Stimulated activated CD4-positive, alpha-beta T cell treated with anti-CD3 and anti-CD28 coated beads, TNF-alpha, amount 100 ng/mL, for 48 hours (primary cell): ENCODE measurements at places on chromosomes 7 and 10.

GRCh38 chr10:44939691-44940401 is 19.8 kb upstream of the RASSF4 start:
- DNase-seq: no peak

- no peak for DNase-seq
Measured at GRCh38 chr7:47188653-47189315, 393.1 kb downstream of the TNS3 start.

GRCh38 chr10:73875139-73875475 is 752 bp upstream of the CAMK2G start:
- DNase-seq: no peak

GRCh38 chr10:124001391-124002148 is 91.8 kb downstream of the CHST15 start:
- DNase-seq: no peak

- DNase-seq: no peak
Measured at GRCh38 chr7:91549878-91550277, 285.6 kb downstream of the FZD1 start.

- DNase-seq: no peak
Measured at GRCh38 chr10:100888957-100889356, 23.8 kb upstream of the SLF2 start.

DNA sequence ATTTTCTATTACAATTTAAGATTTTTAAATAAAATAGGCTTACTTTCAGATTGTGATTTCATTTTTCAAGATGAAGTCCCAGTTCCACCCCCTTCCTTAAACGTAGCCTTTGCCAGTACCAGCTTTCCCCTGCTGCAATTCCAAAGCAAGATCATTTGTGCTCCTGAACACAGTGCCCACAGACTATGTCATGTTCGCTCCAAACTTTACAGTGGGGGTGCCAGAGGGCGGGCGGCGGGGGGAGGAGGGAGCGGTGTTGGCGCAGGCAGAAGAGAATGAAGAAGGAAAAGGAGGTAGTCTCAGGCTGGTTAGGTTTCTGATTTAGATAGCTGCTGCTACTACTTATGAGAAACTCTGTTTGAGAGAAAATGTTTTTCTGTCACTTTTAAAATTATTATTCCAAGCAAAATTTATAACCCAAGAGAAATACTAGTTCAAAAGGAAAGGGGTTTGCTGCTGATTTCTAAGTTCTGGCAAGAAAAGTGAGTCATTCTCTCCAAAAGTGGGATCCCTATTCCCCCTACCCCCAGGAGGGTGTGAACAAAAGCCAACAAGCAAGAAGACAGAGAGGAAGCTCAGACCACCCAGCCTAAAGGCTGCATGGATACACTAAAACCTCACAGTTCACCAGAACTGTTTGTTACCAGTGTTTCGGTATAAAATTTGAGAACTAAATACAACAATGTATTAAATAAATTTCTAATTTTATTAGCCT is 109.6 kb downstream of the SRPK2 start:
- no peak for DNase-seq

DNA sequence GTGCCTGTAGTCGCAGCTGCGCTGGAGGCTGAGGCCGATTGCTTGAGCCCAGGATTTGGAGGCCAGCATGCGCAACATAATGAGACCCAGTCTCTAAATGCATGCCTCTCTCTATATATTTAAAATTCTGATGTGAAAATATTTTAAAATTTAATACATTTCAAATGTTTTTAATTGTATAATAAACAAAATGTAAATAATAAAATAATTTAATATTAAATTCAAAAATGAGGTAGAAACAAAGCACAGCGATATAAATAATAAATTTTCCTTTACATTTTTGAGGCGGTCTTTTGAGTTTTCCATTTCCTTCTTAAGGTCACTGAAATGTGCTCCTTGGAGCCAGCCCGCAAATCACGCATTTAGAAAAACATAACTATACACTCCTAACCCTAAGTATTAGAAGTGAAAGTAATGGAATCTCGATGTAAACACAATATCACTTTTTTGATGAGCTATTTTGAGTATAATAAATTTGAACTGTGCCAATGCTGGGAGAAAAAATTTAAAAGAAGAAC is 523 bp upstream of the CDK1 start:
- no peak for DNase-seq

DNA sequence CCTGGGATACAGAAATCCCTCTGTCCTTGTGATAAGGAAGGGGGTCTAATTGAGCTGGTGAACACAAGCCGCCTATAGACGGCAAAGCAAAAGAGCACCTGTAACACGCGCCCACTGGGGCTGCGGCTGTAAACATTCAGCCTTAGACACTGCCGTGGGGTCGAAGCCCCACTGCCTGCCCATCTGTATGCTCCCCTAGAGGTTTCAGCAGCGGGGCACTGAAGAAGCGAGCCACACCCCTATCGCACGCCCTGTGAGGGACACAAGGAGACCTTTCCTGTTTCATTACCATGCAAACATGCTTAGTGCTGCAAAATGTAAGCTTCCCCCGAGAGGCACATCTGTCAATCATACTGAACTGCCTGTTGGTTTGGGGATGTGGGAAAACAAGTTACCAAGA is 82.1 kb downstream of the NRP1 start:
- DNase-seq: no peak

GRCh38 chr7:17672783-17673182 is 267.5 kb downstream of the SNX13 start:
- DNase-seq: no peak

- DNase-seq: no peak
Measured at GRCh38 chr7:139427788-139428187, 55.7 kb downstream of the KLRG2 start.

DNA sequence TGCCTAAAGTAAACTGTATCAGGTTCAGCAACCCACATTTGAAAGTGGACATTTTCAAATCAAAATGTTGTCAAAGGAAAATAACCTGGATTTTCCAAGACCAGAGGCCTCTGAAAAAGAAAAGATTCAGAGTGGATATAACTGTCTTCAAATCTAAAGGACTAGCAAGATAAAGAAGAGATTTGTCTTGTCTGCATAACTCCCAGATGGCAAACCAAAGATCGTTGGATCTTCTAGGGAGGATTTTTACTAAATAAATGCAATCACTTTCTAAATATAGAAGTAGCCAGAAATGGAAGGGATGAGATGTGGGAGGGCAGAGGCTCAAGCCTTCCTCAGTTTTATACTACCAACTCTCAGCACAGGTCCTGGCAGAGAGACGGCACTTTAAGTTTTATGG is 39.0 kb downstream of the CABCOCO1 start:
- DNase-seq: no peak

DNA sequence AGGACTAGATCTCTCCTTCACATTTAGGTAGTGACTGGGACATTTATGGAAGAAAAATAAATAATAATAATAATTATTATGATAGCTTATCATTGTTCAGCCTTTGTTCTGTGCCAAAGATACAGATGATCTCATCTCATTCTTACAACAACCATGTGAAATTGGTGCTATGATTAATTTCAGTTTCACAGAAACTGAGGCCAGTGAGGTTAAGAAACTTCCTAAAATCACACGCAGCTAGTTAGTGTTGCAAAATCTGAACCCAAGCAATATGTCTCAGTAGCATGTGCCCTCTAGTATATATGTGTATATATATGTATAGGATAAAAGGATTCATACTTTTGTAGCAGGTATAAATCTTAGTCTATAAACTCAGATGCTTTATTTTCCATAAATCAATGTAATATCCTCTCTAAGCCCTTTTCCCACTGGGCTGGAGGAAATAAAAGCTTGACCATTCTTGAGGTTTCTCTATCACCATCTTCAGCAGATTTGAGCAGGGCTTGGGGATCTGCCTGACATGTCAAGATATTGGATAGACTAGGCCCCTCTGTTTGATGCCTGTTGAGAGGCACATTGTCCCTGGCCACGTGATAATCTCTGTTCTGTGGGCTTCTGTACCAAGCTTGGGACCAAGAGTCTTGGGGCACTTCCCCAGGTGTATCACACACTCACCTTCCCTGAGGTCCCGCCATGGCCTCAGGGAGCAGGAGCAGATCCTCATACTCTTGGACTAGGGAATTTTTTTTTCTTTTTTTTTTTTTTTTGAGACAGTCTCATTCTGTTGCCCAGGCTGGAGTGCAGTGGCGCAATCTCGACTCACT is 172.6 kb upstream of the NRP1 start:
- DNase-seq: no peak

DNA sequence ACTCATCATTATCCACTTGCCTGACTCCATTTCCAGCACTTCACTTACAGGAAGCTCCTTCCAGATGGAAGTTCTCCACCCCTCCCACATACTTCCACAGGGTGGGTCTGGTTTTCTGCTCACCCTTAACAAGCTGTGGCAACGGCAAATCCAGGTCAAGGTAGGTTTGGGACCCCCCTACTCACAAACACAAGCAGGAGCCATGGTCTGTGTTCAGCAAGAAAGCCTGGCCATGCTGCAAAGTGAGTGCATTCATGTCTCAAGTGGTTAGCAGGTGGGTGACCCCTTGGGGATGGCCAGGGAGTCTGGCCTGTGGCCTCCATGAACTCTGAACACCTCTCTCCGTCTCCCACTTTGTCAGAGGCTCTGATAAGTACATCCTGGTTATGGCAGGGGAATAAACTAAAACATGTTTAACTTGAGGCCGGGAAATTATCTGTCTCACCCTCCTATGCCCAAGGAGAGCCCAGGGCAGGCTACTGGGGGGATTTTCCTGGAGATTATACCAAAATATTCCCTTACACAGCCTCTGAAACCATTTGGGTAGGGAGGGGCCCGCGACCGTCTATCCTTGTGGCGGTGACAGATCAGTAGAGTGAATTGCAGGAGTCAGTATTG is 844 bp downstream of the XPNPEP1 start:
- DNase-seq: no peak

DNA sequence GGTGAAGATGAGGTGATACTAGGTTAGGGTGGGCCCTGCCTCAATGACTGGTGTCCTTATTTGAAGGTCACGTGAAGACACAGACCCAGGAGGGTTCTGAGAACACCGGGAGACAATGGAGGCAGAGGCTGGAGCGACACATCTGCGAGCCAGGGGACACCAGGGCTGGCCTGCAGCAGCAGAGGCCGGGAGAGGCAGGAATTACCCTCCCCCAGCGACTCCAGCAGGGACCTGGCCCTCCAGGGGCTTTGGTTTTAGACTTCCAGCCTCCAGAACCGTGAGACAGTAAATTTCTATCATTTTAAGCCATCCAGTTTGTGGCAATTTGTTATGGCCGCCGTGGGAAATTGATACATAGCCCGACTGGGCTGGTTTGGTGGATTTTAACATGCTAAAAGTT is 152.2 kb downstream of the DNAJB6 start:
- no peak for DNase-seq
